Calu3 (cell line): ENCODE measurements at places on chromosomes 4 and X.

- H3K4me1 ChIP-seq, result peaks cover 25% of the 10 kb centered on the region
- peak; percentile 44 for DNase-seq
- peaks cover 23% of the 10 kb centered on the region for H3K36me3 ChIP-seq
Observed at GRCh38 chrX:118974088-118974907, at the start of gene LONRF3. TSS of gene LONRF3 (plus strand) at chrX:118974618. CDS start at chrX:118974781, 163 bp downstream.

DNA sequence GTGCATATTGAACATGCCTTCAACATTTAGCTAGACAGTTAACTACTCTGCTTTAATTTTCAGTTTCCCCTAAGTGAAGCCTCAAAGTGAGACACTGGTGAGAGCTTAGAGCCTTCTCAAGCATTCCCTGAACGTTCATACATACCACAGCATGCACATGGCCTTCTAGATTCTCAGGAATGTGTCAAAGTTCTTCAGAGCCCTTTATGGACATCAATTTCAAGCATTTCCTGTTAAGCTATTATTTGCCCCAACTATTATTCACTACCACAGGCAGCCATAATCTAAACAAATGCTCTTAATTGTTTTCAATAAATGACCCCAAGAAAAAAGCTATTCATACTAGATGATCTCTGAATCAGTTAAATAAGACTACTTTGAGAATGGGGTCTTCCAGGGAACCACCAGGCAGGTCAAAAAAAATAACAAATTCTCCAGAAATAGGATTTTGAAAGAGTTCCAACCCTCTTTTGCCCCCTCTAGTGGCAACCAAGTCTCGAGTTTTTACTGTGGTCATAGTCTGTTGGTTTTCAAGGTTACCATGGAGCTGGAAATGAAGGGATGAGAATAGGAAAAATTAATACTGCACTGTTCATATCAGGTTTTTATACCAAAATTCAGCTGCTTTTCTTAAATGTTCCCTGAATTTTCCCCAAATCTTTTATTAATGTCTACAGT, 235.4 kb downstream of the RAB28 start:
- H3K4me3 ChIP-seq, result no peak overlapping the region
- no peaks in the 10 kb centered on the region for H3K4me1 ChIP-seq
- no peaks in the 10 kb centered on the region for H3K27me3 ChIP-seq
- H3K27ac ChIP-seq, result no peak overlapping the region
- no peak for DNase-seq
- H3K36me3 ChIP-seq, result no peaks in the 10 kb centered on the region

DNA sequence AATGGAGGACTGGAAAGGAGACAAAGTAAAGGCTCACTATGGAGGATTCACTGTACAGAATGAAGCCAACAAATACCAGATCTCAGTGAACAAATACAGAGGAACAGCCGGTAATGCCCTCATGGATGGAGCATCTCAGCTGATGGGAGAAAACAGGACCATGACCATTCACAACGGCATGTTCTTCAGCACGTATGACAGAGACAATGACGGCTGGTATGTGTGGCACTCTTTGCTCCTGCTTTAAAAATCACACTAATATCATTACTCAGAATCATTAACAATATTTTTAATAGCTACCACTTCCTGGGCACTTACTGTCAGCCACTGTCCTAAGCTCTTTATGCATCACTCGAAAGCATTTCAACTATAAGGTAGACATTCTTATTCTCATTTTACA, 6.8 kb downstream of the FGB start:
- H3K4me3 ChIP-seq, result no peak overlapping the region
- H3K27ac ChIP-seq, result no peak overlapping the region
- no peak for DNase-seq
- H3K27me3 ChIP-seq, result no peaks in the 10 kb centered on the region

DNA sequence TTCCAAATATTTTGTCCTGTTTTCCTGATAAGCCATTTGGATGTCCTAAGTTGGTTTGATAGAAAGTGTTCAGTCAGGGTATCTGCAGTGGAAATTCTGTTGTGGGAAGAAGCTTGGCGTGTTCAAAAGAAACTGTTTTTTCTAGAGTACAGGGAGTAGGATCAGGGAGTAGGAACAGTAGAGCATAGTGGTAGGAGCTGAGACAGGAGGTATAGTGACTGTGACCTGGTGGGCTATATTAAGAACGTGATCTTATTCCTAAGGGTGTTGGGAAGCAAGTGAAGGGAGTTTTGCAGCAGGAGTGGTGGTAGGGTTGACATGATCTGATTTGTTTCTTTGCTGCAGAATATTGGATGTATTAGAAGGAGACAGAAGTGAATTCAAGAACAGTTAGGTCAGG, 348.2 kb downstream of the BMPR1B start:
- no peak overlapping the region for H3K27ac ChIP-seq
- no peaks in the 10 kb centered on the region for H3K36me3 ChIP-seq
- H3K4me1 ChIP-seq, result no peaks in the 10 kb centered on the region
- H3K4me3 ChIP-seq, result no peak overlapping the region
- no peaks in the 10 kb centered on the region for H3K27me3 ChIP-seq

GRCh38 chr4:71777891-71778290, 6.0 kb downstream of the GC start:
- no peaks in the 10 kb centered on the region for H3K27me3 ChIP-seq
- DNase-seq, result no peak
- no peak overlapping the region for H3K4me3 ChIP-seq
- no peaks in the 10 kb centered on the region for H3K4me1 ChIP-seq
